ENCODE measurements at places on chromosomes 12 and 14.

- DNase-seq = no peak
Measured at GRCh38 chr12:24929953-24930352, 18.9 kb downstream of the BCAT1 start.

DNA sequence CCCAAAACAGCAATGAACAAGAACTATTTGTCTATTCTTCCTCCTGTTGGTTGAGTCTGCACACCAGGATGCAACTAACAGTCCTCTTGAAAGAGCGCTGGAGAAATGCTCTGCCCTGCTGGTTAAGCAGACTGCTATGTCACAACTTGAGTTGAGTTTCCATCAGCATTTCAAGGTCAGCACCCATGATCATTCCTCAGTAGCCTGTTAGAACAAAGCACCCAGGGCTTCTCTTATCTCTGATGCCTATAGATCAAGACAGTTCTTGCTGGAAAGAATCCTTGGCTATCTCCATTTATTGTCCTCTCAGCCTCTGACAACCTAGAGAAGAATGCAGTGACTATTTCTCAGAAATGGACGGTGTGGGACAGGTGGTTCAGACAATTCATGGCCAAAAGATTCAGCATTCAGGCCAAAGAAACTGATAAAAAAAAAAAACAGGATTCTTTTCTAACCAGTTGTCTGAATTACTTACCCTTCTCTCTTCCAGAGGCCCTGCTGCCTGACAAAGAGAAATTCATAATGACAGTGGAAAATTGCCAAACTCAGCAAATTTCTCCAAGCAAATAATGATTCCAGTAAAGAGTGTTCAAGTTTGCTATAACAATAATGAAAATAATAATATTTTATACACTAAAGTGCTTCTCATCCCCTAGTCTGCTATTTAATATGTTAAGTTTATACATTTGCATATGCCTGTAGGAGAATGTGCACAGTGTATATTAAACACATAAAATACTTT is 306.7 kb downstream of the EMP1 start:
- DNase-seq = no peak

- no peak for DNase-seq
Measured at GRCh38 chr12:91441993-91442952, 259.7 kb upstream of the DCN start.

DNA sequence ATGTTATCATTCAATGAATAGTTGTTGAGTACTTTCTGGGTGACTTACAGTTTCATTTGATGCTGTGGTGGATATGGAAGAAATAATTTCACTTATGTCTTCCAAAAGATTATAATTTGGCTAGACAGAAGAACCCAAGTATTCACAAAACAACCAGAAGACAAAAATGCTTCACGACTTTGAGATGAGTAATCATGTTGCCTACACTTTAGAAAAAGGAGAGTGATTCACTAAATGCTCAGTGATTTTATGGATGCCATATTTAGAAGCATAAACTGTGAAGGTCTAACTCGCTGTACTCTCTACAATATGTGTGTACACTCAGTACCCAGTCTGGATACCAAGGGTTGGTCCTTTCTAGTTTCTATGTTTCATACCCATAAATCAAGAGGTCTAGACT is 101.3 kb upstream of the E2F7 start:
- DNase-seq = no peak

- no peak for DNase-seq
Measured at GRCh38 chr14:29821661-29822429, 105.8 kb downstream of the PRKD1 start.

DNA sequence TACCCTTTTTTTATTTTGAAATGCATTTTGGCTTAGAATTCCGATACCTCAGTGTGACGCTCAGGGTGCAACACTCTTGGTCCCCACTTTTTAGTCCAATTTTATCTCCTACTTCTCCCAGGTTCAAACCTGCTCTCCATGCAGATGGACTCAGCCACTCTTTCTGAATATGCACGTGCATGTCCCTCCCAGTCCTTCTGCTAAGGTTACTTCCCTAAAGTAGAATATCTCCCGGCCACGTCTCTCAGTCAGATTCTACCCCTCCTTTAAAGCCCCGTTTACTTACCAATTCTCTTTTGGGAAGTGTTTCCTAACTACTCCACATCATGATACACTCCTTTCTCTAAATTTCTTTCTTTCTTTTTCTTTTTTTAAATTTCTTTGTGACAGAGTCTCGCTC is 15.5 kb upstream of the PARP11 start:
- no peak for DNase-seq

DNA sequence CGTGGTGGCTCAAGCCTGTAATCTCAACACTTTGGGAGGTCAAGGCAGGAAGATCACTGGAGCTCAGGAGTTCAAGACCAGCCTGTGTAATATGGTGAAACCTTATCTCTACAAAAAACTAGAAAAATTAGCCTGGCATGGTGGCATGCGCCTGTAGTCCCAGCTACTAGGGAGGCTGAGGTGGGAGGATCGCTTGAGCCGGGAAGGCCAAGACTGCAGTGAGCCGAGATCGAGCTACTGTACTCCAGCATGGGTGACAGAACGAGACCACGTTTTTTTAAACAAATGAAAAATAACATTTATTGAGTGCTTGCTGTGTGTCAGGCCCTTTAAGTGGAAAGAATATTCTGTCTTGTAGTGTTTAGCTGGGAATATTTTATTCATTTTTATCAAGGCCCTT is 26.6 kb upstream of the CLMN start:
- no peak for DNase-seq

DNA sequence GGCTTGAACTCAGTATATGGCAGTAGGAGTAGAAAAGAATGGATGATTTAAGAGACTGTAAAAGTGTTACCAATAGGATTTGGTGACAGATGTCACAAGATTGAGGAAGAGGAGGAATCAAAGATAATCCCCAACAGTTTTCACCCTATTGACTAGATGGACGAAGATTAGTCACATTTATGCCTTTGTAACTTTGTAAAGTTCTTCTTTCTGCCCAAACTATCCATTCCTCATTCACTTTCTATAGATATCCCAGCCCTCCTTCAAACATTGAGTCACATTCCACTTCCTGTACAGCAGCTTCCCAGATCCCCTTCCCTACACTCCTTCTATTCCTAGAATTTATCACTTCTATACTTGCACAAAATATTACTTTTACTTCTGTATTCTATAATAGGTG is 207.9 kb downstream of the BTG1 start:
- no peak for DNase-seq

DNA sequence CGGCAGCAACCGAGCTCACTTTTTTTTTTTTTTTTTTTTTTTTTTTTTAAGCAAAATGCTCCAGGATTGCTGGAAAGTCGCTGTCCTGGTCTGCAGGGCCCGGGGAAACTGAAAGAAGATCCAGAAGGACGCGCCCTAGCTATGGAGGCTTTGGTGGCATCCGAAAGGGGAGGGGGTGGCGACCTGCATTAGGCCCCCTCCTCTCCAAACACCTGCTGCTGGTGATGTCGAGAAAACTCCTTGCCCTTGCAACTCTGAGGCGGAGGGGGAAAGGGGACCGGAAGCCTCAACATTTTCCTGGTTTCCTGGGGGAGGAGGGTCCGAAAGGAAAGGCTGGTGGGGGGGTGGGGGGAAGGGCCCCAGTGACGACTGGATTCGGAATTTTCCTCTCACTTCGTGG is 421.1 kb downstream of the VRK1 start:
- no peak for DNase-seq

DNA sequence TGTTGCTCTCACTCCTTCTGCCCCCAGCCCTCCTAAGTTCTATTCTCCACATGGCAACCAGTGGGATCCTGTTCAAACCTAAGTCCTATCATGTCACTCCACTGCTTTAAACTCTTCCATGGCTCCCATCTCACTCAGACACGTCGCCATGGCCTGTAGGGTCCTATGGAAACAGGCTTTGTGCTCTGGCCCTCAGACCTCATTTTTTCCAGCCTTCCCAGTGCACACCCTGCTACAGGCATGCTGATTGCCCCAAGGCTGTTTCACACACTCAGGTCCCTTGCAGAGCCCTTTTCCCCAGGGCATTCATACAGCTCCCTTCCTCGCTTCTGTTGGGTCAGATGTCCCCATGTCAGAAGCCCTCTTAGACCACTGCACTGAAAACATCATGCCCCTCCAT is 11.2 kb upstream of the MED13L start:
- DNase-seq = no peak

- DNase-seq = no peak
Measured at GRCh38 chr12:132308853-132309595, 20.4 kb downstream of the GALNT9 start.

- no peak for DNase-seq
Measured at GRCh38 chr12:96308881-96309280, 91.4 kb downstream of the CDK17 start.
